ENCODE measurements at places on chromosomes 7 and 10.
A peak's percentile ranks its signal among the peaks of the same experiment; 100 is the strongest.

- peak; percentile 83 for DNase-seq
These were observed 28.7 kb downstream of the IKZF1 start for GRCh38 chr7:50333221-50333651.

GRCh38 chr10:49118430-49119074 lies 3.2 kb upstream of the VSTM4 start:
- no peak for DNase-seq

DNA sequence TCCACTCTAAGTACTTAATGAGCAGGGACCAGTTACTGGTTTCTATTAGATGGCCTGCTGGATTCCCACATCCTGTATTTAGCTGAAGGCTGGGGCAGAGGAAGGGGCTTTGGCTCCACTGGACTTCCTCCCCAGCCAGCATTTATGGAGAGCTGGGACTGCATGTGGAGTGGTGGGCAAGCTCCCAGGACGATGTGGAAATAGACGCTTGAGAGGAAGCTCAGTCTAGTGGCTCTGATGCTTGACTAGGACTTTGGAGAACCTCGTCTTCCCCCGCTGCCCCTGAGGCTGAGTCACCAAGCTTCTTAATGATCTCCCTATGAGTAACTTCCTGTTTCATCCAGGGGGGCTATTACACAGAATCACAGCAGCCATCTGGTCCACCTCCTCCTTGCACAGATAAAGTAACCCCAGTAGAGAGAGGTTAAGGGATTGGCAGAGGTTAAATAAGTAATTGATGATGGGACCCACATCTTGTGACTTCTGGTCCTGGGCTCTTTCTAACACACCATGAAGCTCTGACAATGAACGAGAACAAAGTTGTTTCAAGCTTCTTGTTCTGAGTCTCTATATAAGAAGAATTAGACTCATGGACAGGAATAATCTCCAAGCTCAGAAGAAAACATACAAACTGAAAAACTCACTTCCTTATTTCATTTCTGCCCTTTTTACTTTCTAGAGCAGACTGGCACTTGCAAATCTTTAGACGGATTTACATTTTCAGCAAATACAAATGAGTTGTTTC lies 126.2 kb downstream of the PRPF18 start:
- peak; percentile 57 for DNase-seq

GRCh38 chr10:130018265-130018664 lies 54.2 kb upstream of the EBF3 start:
- DNase-seq = peak; percentile 8

DNA sequence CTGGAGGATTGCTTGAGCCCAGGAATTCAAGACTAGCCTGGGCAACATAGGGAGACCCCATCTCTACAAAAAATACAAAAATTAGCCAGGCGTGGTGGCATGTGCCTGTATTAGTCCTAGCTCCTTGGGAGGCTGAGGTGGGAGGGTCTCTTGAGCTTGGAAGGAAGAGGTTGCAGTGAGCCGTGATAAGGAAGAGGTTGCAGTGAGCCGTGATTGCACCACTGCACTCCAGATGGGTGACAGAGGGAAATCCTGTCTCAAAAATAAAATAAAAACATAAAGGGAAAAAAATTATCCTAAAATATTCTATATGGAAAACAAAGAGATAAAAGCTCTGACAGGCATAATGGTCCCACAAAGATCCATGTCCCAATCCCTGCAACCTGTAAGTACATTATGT lies 87.9 kb upstream of the KAT6B start:
- peak; percentile 62 for DNase-seq

DNA sequence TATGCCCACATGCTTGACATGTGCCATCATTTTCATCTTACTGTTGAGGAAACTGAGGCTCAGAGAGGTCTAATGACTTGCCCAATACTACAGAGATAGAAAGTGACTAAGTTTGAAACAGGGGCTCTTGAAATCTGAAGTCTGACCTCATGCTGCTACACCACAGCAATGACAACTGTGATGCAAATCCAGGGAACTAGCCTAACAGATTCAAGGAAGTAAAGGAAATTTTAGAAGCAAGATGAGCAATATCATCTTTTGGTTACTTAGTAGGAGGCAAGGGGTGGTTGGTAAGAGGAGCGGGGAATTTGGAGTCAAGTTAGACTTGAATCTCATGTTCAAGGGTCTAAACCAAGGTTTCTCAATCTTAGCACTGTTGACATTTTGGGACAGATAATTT lies 26.3 kb upstream of the OSBPL3 start:
- no peak for DNase-seq

DNA sequence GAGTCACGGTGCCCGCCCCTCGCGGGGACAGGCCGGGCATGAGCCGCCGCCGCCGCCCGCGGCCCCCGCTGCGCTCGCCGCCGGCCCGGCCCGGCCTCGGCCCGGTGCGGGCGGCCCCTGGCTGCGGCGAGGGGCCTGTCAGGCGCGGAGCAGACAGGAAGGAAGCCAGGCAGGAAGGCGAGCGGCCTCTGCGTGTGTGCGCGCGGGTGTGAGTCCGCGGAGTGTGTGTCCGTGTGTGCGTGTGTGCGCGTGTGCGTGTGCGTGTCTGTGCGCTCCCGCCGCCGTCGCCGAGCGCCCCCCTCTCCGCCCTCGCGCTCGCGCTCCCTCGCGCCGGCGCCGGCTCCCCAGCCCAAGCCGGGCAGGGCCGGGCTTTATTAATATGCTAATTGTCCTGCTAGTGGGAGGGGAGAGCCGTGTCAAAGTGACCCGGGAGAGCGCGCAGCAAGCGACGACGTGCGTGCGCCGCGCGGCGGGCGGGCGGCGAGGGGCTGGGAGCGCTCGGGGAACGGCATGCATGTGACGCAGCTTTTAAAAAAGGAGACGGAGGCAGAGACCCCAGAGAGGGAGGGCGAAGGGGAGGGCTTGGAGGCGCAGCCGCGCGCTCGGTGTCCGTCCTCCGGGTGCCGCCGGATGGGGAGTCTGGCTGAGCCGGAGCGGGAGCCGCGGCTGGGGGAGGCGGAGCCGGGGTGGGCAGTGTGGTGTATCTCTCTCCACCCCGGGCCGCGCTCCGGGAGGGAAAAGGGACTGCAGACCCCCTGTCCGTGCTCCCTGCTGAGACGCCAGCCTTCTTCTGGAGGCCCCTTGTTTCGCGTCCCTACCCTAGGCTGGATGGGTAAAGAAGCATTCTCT lies at the start of gene LDB1:
Gene LDB1 (minus strand): TSS at position 227 of the 849 bp plus-strand sequence. CDS start 258 bp downstream, outside the sequence.
- DNase-seq = peak; percentile 88

DNA sequence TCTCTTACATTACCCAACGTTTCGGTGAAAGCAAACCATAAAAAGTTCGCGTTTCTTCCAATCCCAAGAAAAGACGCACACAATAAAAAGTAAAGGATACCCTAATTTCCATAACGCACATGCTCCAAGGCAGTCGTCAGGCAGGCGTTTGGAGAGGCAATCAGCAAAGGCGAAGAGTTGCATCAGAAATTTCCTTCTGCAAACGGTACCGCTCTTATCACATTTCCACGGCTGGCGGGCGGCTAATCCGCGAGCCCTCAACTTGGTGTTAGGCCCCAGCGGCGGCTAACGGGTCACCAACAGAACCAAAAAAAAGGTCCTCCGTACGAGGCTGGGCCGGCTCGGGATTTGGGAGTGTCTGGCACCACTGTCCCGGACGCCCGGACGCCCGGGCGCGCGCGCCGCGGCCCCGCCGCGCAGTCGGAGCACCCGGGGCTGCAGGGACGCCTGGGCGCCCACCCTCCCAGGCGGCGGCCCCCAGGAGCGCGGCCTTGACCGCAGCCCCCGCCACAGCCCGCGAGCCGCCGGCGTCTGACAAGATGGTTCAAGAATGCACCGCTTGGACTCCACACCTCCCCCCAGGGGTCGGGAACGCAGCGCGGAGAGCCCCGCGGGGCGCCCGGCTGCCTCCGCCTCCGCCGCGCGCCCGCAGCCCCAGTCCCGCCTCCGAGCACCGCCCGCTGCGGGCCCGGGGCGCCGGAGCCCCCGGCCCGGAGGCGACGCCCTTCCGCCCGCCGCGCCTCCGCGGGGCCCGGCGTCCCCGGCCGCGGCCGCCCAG lies 9.8 kb upstream of the GRB10 start:
- DNase-seq = peak; percentile 65

GRCh38 chr7:91609525-91609924 lies 271.0 kb downstream of the MTERF1 start:
- no peak for DNase-seq

DNA sequence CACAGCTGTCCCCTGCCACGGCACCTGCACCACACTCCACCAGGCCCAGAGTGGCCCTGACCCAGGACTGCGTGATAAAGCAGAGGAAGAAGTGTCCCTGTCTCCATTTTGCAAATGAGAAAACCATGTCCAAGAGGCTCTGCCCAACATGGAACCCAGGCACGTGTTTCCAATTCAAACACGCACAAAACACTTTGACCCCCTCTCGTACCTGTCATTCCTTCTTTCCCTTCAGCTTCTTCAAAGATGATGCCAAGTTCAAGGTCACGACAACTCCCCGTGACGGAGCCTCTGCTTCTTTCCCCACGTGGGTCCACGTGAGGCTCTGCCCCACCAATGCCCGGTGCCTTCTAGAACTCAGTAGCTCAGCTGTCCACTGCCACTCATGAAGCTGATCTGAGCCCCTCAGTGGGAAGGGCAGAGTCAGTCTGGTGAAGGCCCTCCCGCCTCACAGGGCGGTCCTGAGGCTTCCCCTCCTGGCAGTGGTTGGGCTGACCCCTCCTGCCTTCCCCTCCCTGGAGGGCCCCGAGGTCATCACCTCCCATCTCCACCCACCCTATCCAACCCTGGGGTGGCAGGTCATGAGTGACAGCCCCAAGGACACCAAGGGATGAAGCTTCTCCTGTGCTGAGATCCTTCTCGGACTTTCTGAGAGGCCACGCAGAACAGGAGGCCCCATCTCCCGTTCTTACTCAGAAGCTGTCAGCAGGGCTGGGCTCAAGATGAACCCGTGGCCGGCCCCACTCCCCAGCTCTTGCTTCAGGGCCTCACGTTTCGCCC lies 19.0 kb downstream of the CALML5 start:
- no peak for DNase-seq

- no peak for DNase-seq
These were observed 28.9 kb downstream of the GNA12 start for GRCh38 chr7:2814946-2815874.

DNA sequence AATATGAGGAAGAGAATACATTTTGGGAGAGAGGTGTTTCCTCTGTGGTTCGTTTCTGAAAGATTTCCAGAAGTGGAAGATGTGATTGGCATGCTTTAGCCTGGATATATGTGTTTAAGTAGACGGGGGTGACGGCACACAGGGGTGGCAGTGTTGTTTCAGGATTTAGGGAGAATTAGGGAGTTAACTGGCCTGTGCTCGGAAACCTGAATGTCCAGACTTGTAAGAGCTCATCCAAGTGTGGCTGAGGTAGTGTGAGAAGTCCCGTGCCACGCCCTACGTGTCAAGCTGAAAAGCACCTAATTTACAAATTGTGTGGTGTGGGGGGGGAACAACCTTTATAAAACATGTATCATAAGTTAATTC lies 1.1 kb downstream of the RALA start:
- DNase-seq = no peak

DNA sequence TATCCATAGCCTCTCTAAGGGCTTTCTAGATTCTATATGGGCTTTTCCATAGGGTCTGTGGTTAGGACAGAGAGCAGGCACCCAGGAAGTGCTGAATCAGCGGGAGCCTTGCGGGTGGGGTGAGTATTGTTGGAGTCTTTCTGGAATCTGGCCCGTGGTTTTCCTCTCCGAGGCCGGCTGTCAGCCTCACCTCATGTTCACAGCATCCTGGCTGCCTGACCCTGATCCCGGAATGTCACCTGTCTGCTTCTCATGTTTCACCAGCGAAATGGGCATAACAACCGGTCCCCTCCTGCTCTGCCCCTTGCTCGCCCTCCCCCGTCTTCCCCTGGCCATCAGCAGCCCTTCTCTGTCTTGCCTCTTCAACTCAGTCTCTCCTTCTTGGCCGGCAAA lies 36.5 kb downstream of the DDIT4 start:
- no peak for DNase-seq

DNA sequence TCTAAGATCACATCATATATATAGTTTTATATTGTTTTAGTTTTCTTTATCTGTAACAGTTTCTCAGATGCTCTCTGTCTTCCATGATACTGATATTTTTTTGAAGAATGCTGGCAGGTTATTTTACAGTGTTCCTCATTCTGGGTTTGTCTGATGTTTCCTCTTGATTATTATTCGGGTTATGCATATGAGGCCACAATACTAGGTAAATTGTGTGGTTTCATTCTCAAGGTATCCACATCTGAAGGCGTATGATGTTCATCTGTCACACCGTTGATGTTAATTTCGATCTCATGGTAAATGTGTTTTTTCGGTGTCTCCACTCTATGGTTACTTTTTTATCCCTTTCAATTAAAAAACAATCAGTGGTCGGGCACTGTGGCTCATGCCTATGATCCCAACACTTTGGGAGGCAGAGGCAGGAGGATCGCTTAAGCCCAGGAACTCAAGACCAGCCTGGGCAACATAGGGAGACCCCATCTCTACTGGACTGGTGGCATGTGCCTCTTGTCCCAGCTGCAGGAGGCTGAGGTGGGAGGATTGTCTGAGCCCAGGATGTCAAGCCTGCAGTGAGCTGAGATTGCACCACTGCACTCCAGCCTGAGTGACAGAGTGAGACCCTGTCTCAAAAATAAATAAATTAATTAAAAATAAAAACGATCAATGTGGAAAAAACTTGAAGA lies 108.9 kb downstream of the TPST1 start:
- no peak for DNase-seq

- no peak for DNase-seq
These were observed 69.7 kb upstream of the MGMT start for GRCh38 chr10:129397198-129397974.

DNA sequence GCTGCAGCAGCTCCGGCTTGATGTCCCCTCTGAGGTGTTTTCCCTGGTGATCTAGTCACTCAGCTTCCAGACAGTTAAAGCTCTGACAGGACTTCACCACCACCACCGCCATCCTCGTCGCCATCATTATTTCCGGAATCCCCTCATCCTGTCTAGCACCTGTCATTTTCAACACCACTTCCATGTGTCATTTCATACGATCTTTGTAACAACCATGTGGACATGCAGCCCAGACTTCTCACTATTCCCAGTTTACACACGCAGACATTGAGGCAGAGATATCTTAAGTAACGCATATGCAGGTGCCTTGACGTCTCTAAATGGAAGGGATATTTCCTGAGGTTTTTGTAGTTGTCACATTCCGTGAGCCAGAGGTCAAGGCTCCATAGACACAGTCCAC lies 530.6 kb upstream of the FOXK1 start:
- no peak for DNase-seq

DNA sequence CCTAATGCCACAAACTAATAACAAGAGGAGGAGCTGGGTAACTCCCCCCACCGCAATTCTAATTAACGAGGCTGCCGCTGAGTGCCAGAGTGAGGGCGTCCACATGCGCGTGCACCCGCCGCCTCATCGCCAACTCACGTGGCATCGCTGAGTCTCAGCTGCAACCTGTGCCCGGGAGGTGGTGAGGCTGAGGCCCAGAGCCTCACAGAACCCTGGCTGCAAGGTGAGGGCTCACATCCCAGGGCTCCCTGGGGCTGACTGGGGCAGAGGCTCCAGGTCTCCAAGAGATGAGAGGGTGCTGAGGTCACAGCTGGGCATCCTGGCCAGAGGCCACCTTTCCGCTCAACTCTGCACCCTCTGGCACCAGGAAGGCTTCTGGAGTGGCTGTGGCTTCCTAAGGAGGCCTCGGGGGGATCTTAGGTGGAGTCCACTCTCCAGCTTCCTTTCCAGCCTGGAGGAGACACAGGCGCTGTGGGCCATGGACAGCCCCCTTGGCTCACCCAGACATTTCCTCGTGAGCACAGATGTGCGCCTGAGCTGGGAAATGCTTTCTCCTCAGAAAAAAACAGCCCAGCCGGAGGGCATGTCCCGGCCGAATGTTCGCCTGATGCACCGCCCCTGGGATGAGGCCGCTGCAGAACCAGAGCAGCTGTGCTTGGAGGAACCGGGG lies 242.6 kb downstream of the MAD1L1 start:
- no peak for DNase-seq
